Stimulated activated CD4-positive, alpha-beta T cell treated with anti-CD3 and anti-CD28 coated beads, TNF-alpha, amount 100 ng/mL, for 48 hours (primary cell): ENCODE measurements at places on chromosomes 3 and 15.

DNA sequence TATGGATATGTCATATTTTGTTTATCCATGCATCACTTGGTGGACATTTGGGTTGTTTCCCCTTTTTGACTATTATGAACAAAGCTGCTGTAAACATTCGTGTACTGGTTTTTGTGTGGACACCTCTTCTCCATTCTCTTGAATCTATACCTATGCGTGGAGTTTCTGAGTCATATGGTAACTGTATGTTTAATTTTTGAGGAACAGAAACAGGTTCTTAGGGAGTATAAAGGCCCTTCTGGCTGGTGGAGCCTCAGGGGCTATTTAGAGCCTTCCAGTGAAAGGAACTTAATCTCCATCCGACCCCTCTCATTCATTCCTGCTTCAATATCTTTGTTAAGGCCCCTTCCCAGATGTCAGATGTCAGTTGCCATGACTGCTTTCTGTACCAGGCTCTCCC is 14.1 kb upstream of the CTXND1 start:
- no peak for DNase-seq

- DNase-seq, result no peak
Measured at GRCh38 chr3:194561306-194561974, 71.8 kb downstream of the TMEM44 start.

DNA sequence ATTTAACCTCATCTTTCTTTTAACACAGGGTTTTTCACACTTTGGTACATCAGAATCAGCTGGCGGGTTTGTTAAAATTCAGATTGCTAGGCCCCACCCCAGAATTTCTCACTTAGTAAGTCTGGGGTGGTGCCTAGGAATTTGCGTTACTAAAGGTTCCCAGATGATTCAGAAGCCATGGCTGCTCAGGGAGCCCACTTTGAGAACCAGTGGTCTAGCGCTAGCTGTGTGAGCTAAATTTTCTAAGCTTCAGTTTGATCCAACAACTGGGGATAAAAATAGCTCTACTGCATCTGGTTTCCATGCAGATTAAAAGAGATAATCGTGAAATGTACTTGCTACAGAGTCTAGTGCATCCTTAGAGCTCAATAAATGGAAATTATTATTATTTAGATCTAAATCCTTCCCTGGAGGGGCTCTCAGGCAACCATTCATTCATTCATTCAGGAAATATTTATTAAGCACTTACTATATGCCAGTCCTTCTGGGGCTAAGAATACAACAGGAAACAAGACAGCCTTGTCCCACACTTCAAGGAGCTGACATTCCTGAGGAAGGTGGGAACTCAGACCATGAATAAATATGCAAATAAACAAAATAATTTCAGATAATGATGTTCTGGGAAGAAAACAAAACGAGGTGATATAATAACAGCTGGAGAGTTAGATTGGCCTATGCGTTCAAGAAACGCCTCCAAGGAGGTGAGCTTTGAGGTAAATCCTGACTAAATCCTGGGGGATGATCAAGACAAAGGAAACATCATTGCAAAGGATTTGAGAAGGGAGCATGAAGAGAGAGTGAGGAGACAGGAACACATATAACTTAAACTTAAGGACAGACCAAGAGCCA is 3.9 kb upstream of the CIDEC start:
- DNase-seq, result no peak

- peak; percentile 69 for DNase-seq
Measured at GRCh38 chr3:38039101-38039898, at the start of gene DLEC1. TSS of gene DLEC1 (plus strand) at chr3:38039208. CDS start at chr3:38039226, 18 bp downstream.
